ENCODE measurements at places on chromosomes 7 and 10.

DNA sequence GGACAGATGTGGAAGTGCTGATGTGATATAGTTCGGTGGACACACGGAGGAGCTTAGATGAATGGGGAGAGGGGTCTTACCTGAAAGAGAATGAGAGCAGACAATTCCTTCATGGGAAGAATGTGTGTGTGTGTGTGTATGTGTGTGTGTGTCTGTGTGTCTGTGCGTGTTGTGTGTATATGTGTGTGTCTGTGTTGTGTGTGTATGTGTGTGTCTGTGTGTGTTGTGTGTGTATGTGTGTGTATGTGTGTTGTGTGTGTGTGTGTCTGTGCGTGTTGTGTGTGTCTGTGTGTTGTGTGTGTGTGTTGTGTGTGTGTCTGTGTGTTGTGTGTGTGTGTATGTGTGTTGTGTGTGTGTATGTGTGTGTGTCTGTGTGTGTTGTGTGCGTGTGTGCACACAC, 104.2 kb downstream of the FAM204A start:
- DNase-seq = no peak

- no peak for DNase-seq
Measured at GRCh38 chr10:22649390-22649841, 65.0 kb downstream of the PIP4K2A start.

GRCh38 chr10:24331457-24331856, 122.5 kb downstream of the KIAA1217 start:
- no peak for DNase-seq

GRCh38 chr7:28433039-28433438, 20.7 kb downstream of the CREB5 start:
- DNase-seq = no peak

GRCh38 chr10:72461085-72461484, 106.4 kb upstream of the DNAJB12 start:
- DNase-seq = no peak

DNA sequence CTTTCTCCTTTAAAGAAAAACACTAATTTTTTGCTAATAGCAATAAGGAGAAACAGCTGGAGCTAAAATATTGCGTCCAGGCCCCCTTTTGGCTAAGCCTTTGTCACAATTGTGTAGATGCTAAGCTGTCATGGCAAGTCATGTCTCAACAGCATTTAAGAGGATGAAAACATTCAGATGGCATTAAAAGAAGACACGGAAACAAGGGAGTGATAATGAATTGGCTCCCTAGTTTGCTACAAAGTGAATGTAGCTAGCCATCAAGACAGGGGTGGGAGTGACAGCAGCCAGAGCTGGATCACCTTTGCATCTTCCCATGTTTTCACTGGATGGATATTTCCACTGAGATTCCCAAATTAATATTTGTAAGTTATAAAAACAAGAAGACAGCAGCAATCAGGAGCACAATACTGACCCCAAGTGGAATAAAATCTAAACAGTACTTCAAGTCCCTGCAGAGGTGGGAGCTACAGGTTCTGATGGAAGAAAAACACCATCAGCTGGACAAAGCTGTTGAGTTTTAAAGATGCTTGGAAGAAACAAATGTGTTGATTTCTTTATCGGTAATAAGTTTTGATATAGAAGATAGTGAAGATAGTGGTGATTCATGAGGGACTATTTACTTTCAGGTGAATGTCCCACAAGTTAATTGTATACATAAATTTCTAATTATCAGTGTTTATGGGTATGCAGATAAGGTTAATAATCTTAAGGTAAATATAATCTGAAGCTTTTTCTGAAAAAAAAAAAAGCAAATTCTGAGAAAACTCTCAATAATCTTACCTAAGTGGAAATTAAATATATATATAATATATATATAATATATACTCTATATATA, 129.4 kb downstream of the SLC16A9 start:
- DNase-seq = no peak

- no peak for DNase-seq
Measured at GRCh38 chr10:30093303-30093950, 34.0 kb upstream of the JCAD start.

DNA sequence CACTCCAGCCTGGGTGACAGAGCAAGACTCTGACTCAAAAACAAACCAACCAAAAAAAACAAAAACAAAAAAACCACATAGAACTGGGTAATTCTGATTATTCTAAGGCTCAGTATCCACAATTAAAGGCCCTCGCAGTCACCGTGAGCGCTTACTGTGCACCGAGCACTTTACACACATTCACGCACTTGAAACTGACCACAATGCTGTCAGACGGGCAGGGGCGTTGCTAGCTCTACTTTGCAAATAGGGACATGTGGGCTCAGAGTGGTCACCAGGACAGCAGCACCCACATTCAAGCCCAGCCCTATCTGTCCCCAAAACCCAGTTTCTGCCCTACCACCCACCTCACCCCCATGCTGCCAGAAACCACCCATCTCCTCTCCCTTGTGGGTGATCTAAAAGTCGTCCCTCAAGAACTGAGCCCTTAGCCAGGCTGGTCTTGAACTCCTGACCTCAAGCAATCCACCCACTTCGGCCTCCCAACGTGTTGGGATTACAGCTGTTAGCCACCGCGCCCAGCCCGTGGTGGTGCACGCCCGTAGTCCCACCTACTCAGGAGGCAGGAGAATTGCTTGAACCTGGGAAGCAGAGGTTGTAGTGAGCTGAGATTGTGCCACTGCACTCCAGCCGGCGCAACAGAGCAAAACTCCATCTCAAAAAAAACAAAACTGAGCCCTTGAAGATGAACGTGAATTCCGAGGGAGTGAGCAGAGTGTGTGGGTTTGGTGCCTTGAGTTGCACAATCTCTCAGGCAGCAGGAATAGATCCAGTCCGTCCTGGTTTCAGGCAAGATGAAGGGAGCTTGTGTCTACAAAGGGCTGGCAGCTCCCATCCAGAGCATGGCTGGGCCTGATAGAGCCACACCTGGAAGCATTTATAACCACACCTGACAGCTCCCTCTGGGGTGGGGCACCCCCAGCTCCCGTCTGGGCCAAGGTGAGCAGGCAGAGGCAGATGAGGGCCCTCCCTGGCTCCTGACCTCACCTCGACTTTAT, 5.4 kb upstream of the HSPB1 start:
- DNase-seq = no peak

GRCh38 chr7:99677013-99677647, 2.7 kb downstream of the CYP3A5 start:
- DNase-seq = peak; percentile 12

Data from MG63 (cell line).